Activated naive CD8-positive, alpha-beta T cell treated with anti-CD3 and anti-CD28 coated beads for 36 hours (primary cell): ENCODE measurements at places on chromosomes 7 and 10. TPM values are rescaled to one million over a fixed set of nuclear protein-coding genes. Genes with fewer than 3 reads are reported as not detected.

The ZNF804B gene
- total RNA-seq, result not detected

The PCGF6 gene
- 18.6 TPM for total RNA-seq

The LANCL2 gene
- total RNA-seq, result 18.3 TPM

The MUC12 gene
- not detected for total RNA-seq

The NRCAM gene
- total RNA-seq, result 3.9 TPM

The CALY gene
- total RNA-seq, result not detected

The SPDYE2 gene
- not detected for total RNA-seq

The TMEM184A gene
- 0.22 TPM for total RNA-seq

- DNase-seq, result no peak
These were observed 443 bp downstream of the RNF32 start for GRCh38 chr7:156640949-156641485.

- DNase-seq, result no peak
These were observed 690.4 kb upstream of the NRP1 start for GRCh38 chr10:34024693-34025425.

DNA sequence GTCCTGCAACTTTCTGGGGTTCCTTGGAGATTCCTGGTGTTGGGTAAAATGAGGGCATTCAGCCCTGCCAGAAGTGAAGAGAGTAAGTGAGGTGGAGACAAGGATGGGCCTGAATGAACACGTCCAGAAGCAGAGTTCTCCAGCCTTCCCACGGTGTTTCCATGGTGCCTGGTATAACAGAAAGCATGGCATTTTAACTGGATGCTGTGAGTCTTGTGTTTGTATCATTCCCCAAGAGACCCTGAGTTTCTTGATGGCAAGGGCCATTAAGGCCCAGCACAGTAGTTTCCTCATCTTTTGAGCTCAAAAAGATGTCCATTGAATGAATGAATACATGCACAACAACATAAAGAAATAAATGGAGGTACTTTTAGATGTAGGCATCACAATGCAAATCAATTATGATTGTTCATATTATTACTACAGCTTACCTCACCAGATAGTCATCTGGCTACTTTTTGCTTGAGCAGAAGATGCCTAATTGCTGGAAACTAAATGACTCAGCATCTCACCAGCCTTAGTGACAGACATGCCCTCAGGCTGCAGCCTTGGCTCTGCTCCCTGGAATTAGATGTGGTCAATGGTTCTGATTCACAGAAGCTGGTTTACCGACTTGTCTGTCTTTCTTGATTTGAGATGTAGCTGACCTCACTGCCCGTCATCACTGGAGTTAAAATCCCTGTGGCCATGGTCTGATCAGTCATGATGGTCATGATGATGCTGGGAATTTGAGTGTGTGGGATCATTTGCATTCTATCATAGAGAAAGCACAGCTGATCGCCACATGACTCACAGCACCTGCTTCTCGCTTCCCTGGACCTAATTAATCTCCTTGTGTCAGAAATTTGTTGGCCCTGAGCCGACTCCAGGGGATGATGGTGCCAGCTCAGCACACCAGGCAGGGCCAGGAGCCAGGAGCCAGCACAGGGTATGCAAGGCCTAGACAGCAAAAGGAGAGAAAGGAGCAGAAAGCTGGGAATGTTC, 83.9 kb downstream of the CXCL12 start:
- no peak for DNase-seq

GRCh38 chr7:142598297-142598696, 151.0 kb upstream of the PRSS1 start:
- DNase-seq, result no peak

DNA sequence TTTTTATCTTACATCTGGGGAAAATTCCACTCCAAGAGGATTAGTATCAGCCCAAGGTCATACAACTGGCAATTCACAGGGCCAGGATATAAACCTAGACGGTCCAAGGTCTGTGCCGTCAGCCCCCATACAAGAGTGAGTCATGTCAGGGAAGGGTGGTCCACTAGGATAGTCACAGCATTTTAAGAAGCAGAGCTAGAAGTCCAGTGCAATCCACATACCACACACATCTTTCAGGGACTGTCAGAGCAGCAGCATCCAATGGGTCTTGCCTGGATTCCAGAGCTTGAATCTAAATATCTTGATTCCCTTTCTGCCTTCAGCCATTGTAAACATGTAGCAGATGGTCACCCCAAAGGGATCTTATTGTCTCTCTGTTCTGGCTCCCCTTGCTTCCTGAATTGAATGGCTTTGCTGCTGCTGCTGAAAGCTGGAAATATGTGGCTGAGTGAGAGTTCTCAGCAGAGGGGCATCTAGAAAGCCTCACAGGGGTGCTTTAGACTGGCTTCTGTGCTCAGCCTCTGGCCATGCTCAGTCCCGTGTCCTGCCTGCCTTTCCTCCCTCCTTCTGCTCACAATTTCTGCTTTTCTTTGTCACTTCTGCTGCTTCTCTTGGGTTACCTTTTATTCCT, 9.9 kb upstream of the OR6V1 start:
- no peak for DNase-seq

DNA sequence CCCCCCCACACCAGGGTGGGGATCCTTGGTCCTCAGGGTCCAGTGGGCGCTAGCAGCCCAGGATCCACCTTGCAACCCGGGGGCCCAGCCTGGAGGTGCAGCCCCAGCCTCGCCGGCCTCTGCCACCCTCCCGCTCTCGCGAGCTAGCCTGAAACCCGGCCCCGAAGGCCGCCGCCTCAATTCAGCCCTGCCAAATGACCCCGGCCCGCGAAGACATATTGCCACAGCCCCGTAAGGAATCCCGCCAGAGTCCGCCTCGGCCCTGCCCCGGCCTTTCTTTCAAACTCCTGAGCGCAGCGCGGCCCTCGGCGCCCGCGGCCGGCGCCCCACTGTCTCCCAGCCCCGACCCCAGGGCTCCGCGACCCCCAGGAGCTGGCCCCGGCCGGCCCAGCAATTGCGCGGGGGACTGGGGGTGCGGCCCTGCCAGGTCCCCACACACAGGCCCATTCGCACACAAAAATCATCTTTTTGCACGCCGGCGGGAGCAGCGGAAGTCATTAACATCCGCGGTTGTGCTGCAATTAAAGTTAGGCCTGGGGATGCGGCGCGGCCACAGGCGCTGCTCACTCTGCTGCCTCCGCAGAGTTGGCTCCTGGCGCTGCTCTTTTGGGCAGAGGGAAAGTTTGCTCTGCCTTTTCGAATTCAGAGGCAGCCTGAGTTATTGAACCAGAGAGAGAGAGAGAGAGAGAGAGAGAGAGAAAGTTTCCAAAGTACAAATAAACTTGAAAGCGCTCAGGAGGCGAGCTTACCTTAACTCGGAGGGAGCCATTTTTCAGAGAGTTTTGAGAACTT, 4.0 kb downstream of the HOXA5 start:
- no peak for DNase-seq

DNA sequence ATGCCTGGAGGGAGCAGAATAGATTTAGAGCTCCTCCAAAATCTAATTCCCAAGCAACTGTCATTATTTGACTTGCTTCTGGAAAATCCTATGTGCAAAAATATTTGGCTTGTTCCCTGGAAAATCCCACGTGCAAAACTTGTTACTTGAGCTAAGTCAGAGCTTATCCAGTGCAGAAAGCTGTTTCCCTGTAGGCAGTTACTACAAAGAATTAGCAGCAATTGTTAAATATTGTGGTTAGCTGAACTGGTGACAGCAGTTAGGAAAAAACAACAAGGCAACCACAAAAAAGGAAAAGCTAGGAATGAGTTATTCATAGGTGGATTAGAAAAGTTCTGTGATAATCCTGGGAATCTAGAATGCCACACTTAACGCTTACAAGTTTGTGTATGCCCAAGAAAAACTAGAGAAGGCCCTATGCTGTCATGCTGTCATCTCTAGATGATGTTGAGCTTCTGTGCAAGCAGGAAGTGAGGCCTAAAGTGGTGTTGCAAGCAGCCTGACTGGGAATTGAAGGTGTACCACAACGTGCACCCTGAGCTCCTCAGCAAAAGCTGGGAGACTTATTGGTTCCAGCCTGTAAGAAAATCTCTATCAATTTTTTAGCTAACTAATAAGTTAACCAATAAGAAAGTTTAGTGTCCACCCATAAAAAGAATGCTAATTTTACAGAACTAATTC, 738.6 kb upstream of the LRRTM3 start:
- no peak for DNase-seq

GRCh38 chr10:70292004-70292403, 8.2 kb upstream of the NPFFR1 start:
- no peak for DNase-seq

- DNase-seq, result no peak
These were observed 212.8 kb downstream of the PTEN start for GRCh38 chr10:88076027-88076880.

- DNase-seq, result no peak
These were observed 44.2 kb upstream of the PRSS58 start for GRCh38 chr7:142301923-142302550.

GRCh38 chr10:91528080-91528479, 104.8 kb downstream of the PPP1R3C start:
- no peak for DNase-seq

- no peak for DNase-seq
These were observed 581 bp upstream of the GLCCI1 start for GRCh38 chr7:7967886-7968543.

GRCh38 chr7:114051871-114052331, 133.1 kb upstream of the PPP1R3A start:
- DNase-seq, result no peak

- no peak for DNase-seq
These were observed 67.8 kb downstream of the ZNRF2 start for GRCh38 chr7:30352169-30352568.

DNA sequence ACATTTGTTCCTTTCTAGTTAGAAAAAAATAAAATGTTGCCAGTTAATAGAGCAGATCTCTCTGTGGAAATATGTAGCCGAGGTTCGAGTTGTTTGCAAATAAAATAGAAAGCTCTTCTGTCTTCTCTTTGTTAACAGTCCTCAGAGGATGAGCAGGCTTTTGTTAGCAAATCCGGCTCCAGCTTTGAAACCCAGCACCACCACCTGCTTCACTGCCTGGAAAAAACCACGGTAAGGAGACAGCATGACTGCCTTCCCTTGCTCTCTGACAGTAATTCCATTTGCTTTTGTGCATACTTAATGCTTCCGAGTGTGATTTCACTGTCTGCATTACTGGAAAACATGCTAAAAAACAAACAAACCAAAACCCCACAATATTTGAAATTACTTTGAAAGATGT, 115.6 kb downstream of the TSPAN12 start:
- DNase-seq, result no peak

GRCh38 chr10:24871011-24871935, 81.1 kb downstream of the PRTFDC1 start:
- no peak for DNase-seq

- no peak for DNase-seq
These were observed 57.9 kb downstream of the STK32C start for GRCh38 chr10:132249824-132250375.

DNA sequence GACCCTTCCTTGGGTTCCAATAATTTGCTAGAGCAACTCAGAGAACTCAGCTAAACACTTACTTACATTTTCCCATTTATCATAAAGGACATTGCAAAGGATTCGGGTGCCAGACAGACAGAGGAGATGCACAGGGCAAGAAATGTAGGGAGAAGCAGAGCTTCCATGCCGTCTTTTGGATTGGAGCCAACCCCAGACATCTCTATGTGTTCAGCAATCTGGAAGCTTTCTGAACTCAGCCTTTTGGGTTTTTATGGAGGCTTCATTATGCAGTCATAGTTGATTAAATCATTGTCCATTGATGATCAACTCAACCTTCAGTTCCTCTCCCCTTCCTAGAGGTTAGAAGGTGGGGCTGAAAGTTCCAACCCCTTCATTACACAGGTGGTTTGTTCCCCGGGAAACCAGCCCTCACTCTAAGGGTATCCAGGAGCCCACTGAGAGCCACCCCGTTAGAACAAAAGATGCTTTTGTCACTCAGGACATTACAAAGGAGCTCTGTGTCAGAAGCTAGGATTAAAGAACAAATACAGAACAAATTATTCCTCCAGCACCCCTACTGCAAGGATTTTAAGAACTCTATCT, 211.9 kb upstream of the VSTM2A start:
- no peak for DNase-seq

DNA sequence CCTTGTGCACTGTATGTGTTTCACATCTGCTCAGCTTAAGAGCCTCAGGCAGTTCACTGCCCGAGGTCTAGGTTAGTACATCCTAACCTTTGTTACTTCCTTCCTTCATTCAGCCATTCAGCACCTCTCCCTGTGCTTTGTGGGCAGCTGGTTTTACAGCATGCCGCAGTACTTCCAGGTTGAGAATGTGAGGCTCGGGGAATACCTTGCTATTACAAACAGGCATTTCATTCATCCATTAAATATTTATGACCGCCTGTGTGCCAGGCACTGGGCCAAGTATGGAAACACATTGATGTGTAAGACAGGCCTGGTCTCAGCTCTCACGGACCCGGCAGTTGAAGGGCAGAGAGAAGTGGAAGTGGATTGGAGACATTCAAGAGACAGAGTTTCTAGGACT, 82.4 kb downstream of the SHH start:
- DNase-seq, result no peak

DNA sequence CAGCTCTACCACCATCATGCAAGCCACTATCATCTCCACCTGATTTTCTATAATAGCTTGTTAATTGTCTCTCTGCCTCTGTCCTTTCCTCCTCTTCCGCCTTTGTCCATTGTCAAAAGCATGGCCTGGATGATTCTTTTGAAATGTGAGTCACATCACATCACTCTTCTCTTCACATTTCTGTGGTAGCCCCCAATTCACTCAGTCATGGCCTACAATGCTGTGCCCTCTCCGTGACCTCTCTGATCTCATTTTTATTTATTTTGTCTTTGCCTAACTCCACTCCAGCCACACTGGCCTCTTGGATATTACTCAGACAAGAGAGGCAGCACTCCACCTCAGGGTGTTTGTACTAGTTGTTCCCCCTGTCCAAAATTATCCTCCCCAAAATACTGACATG, 4.9 kb upstream of the ABCB4 start:
- no peak for DNase-seq

DNA sequence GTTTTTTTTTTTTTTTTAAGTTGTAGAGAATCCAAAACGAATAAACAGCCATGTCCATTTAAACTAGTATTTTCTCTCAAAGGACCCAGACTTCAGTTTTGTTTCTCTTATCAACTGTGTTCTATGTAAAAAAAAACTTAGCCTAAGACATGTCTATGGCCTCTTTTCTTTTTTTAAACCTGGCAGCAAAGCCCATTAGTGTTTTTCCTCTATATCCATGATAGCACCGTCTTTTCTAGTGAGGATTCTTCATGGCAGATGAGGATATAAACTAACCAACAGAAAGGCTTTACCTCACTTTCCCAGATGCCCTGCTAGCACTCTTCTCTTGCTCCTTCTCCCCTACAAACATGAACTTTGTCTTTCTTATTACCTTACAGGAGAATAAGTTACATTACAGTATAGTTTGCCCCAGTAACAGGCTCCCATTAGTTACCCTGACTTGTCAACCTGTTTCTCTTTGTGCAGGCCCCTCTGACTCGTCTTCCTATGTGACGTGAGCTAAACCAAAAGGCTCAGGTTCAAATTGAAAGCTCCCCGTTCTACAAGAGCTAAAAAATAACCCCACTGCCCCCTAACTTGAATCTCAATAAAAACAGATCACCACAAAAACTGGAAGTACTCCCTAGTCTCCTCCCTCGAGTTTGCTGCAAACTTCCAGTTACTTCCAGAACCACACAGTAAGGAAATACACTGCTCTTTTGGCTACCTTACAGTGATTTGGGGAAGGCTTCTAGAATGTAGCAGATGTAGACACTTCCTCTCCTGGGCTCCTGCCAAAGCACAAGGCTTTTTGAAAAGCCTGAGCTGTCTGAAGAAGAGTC, 20.1 kb downstream of the P4HA1 start:
- no peak for DNase-seq

- no peak for DNase-seq
These were observed 90.0 kb downstream of the CCDC71L start for GRCh38 chr7:106570948-106571418.
